ENCODE measurements at places on chromosomes 12 and 14.
A peak's percentile ranks its signal among the peaks of the same experiment; 100 is the strongest.

GRCh38 chr12:128808651-128809050 lies 15.1 kb downstream of the SLC15A4 start:
- no peak for DNase-seq

DNA sequence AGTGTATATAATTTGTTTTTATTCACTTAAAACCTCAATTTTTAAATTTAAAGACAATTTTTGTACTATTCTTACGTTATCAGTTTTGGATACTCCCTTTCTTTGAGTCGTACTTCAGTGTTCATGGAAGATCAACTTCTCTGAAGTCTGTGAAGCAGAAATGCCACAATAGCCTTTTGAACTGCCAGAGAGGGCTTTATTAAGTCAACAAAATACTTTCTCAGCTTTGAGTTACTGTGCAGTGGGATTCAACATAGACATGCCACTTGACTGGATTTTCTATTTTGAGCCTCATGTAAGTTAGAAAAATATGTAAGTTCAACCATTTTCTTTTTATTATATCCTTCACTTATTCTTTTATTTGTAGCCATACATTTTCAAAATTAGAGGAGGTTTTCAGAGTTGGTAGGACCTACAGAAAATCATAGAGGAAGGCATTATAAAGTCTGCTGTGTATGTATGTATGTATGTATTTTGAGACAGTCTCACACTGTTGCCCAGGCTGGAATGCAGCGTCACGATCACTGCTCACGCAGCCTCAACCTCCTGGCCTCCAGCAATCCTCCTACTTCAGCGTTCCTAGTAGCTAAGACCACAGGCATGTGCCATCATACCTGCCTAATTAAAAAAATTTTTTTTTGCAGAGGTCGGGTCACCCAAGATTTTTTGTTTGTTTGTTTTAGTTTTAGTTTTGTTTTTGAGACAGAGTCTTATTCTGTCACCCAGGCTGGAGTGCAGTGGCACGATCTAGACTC lies 31.3 kb upstream of the BCAT1 start:
- DNase-seq, result no peak

DNA sequence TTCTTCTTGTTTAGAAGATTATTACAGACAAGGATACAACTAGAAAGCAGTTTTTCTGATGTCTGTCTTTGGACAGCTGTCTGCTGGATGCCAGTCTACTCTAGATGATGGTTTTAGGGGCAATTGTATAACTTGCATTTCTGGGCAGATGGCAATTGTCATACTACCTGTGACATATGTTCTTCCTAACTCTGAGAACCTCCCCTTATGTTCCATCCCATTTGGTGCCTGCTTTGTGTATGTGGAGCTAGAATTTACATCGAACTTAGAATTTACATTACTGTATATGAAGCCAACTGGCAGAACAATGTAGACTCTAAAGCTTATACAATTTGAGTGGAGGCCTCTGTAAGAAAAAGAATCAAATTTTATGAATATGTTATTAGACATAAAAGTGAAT lies 430.2 kb upstream of the SEL1L start:
- DNase-seq, result no peak

GRCh38 chr12:105696-106095 lies 39.1 kb downstream of the IQSEC3 start:
- DNase-seq, result no peak

GRCh38 chr12:130394906-130395305 lies 57.2 kb downstream of the PIWIL1 start:
- no peak for DNase-seq

DNA sequence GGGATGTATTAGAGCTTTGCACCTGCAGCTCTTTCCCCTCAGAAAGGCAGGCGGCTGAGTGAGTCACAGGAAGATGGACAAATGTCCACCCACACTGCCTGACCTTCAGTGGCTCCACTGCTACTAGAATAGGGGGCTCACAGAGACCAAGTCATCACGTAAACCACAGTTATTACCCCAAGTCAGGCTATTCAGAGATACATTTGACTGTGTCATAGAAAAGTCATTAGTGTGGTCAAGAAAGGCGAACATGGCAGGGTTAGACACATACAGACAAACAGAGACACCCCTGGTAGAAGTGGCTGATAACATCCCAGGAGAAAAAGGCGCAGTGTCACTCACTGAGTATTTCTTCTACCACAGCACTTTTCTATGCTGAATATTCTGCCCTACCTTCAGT lies 36.0 kb downstream of the GCH1 start:
- no peak for DNase-seq

DNA sequence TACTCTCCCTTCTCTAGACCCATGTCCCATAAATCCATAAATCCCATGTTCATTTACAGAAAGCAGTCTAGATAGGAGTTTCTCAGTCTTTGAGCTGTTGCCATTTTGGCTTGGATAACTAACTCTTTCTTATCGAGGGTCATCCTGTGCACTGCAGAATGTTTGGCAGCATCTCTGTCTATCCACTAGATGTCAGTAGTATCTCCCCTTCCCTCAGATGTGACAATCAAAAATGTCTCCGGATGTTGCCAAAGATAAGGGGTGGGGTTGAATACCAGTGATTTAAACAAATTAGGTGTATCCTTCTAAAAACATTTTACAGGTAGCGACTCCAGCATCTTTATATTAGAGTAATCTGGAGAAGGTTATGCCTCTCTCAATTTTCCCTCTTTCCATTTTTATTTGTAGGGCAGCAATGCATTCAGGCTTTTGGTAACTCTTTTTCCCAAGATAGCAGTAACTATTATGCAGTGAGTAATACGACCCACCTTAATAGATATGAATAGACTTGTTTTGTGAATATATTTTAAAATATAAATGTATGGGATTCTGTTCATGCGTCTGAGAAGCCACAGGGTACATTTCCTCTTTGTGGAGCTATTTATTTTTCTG lies 100.7 kb downstream of the LRRK2 start:
- no peak for DNase-seq

- no peak for DNase-seq
These were observed 18.9 kb upstream of the NUP107 start for GRCh38 chr12:68667896-68668295.

DNA sequence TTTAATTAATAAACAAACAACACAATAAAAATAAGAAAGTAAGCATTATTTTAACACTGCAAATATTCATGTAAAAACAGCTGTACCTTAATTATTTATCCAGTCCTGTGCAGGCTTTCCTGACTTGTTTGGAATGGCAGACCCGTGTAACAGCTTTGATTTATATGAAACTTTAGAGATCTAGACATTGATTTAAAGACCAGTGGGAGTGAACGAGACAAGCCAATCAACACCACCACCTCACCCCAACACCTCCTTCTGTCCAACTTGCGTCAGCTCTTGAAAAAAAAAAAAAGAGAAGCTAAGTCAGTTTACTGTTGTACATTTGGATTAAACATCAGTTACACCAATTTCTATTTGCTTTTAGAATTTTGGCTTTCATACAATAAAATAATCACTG lies 22.3 kb downstream of the SLC38A4 start:
- DNase-seq, result no peak

DNA sequence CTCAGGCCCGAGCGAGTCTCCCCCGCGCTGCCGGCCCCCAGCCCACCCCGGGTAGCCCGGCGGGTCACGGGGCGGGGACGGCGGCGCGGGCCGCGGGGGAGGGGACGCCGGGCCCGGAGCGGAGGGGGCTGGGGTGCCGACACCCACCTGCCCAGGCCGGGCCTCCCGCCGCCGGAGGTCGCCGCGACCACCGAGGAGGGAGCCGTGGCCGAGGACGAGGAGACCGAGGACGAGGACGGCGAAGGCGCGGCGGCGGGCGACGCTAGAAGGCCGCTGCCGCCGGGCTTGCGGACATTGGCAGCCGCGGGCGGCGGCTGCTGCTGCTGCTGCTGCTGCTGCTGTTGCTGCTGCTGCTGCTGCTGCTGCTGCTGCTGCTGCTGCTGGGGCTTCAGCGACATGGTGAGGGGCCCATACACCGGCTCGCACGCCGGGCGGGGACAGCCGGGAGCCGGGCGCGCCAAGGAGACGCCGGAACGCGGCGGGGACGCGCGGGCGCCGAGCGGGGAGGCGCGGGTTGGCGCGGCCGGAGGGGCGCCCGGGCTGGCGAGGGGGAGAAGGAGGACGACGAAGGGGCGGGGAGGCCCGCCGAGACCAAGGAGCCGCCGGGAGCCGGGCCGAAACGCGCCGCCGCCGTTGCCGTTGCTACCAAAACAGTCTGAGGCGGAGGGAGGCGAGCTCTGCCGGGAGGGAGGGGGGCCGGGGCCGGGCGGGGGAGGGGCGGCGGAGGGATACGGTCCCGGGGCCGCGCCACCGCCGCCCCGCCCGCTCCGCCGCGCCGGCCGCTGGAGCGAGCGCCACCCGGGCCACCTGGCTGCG lies at the start of gene ATXN2:
Gene ATXN2, minus strand, starts transcription at position 679 of the 816 bp plus-strand sequence. Its CDS starts 281 bp downstream, at position 398.
- peak; percentile 60 for DNase-seq

DNA sequence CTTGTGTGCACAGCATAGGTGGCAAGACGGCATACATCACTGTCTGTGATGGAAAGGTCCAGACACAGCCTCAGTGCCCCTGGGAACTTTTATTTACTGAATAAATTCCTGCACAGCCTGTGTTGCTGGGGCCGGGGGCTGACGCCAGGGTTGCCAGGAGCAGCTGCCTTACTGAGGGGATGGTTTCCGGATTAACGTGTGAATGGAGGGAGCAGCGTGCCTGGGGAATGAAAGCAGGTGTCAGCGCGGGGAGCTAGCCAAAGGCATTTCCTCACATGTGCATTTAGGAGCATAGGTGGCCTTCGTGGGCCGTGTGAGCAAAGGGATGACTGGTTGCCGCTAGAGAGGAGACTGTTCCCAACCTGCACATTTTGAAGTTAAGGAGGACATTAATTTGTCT lies 41.6 kb downstream of the SFSWAP start:
- DNase-seq, result no peak

- DNase-seq, result no peak
These were observed 7.3 kb upstream of the CLECL1 start for GRCh38 chr12:9740106-9740750.

- DNase-seq, result no peak
These were observed 7.6 kb upstream of the IFI27 start for GRCh38 chr14:94102768-94103482.

DNA sequence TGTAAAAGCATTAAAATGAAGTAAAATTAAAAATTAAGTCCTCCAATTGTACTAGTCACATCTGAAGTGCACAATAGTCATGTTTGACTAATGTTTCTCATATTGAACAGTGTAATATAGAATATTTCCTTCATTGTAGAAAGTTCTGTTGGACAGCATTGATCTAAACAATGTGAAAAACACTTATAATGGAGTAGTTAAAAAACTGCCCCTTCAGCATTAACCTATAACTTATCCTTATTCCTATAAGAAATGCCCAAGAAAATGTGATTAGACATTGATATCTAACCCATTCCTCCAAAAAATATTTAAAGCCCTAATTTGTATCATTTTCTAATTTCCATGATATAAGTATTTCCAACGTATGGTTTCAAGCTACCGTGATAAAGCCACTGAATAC lies 210.7 kb downstream of the RASSF9 start:
- no peak for DNase-seq

- DNase-seq, result no peak
These were observed 187.6 kb downstream of the NAV3 start for GRCh38 chr12:78018171-78018910.

GRCh38 chr14:68404652-68405183 lies 388.1 kb downstream of the ZFP36L1 start:
- no peak for DNase-seq

DNA sequence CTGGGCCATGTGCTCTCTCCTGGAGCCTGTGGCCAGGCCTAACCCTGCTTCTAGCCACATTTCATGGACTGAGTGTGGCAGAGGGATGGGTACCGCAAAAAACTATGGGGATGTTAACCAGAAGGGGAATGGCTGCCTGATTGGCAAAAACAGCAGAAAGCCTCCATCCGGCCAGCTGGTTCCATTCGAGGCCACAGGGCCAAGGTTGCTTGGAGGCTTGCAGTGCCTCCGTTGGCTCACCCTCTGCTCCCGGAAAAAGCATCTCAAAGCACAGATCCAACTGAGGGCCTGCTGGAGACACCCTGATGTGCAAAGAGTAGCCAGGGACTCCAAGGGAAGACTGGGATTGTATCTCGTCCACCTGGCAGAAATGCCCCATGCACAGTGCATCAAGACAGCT lies 16.5 kb downstream of the TMEM120B start:
- DNase-seq, result no peak

DNA sequence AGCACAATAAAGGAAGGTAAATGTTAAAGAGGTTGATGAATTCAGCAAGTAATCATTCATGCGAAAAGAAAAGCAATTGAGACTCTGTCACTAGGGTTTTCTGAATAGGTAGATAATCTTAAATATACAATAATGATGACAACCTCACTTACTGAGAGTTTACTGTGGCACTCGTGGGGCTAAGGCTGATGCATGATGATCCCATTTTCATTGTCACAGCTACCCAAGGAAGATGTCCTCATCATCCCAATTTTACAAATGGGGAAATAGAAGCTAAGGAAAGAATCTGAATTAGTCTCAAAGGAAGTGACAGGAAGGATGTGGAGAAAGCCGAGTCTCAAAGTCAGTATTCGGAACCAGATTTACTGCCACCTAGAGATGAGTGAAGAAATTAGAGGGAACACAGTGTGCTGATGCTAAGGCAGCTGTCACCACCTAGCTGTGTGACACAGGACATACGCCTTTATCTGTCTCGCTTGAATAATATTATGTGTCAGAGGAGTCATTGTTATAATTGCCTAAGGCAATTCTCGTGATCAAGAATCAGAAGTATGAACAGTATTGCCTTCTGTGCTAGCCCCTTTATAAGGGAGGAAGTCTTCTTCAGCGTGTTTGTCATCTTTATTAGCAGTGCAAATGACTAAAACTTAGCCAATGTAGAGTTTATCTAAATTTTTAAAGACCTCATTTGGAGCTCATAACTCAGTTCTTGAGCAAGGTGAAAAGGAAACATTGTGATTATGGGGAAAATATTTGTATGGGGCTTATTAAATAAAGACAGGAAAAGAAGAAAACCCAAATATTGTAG lies 63.2 kb downstream of the ERGIC2 start:
- no peak for DNase-seq

- DNase-seq, result peak; percentile 89
These were observed 57.9 kb downstream of the TRPV4 start for GRCh38 chr12:109775172-109775881.

GRCh38 chr12:25615119-25615518 lies 62.0 kb upstream of the LMNTD1 start:
- no peak for DNase-seq

GRCh38 chr14:94421316-94421715 lies 31.3 kb downstream of the SERPINA11 start:
- no peak for DNase-seq

- DNase-seq, result no peak
These were observed 121.4 kb downstream of the SMOC1 start for GRCh38 chr14:70000601-70001000.
